Motor neuron (in vitro differentiated cells): ENCODE measurements at places on chromosomes 7 and 10. TPM values are rescaled to one million over a fixed set of nuclear protein-coding genes. Genes with fewer than 3 reads are reported as not detected.

DNA sequence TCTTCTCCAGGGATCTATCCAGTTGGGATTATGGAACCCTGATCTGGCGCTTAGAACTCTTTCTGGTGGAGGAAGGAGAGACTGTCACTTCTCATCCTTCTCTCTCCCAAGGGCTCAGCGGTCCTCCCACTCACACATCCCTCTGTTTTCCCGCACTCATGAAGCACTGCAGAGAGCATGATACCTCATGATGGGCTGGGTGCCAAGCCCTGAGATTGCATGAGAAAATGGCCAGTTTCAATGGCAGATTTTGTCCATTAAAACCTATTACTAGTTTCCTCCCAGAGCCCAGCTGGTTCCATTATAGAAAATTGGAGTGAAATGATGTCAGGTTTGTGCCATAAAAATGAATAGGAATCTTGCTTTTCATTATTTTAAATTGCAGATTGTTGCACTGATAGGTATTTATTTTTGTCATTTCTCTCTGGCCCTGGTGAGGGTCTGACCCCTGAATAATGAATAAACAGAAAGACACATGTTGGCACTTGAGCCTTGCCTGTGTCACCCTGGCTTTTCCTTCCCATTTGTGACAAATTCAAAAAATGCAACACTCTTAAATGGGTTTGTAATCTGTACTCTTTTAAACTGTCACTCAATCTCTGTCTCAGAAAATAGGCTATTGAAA, 1151.1 kb downstream of the TYW1 start:
- ATAC-seq, result no peak

DNA sequence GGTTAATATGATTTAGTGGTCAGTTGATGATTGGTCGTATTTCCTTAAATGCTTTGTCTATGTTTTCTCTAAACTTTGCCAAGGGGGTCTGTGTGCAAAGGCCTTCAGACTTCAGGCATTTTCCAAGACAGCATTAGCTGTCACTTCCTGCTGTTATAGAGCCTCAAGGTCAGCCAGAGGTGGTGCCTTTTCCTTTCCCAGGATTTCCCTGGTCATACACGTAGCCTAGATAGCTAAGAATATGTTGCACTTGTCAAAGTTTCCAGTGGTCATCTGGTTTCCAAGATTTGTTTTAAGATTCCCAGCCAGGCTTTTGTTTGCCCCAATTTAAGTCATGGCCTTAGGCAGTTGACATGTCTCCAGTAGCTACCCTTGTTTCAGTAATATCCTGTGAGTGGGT, 133.2 kb upstream of the IGFBP3 start:
- ATAC-seq, result no peak

DNA sequence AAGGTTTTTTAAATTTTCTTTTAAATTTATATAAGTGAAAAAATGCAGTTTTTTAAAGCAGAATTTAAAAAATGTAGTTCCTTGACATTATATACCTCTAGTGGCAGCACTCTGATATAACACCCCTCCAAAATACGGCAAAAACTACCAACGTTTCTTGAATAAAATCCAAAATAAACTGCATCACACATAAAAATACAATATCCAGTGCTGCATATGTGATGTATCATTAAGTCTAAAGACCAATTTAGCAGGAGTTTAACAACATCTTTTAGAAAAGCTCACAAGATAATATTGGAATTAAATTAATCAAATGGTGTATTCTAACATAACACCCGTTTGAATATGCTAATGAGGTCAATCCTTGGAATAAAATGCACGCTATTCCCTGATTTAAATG, 1.4 kb downstream of the TCERG1L start:
- peak; percentile 39 for ATAC-seq

GRCh38 chr7:155660758-155661093, 16.3 kb downstream of the RBM33 start:
- no peak for ATAC-seq

DNA sequence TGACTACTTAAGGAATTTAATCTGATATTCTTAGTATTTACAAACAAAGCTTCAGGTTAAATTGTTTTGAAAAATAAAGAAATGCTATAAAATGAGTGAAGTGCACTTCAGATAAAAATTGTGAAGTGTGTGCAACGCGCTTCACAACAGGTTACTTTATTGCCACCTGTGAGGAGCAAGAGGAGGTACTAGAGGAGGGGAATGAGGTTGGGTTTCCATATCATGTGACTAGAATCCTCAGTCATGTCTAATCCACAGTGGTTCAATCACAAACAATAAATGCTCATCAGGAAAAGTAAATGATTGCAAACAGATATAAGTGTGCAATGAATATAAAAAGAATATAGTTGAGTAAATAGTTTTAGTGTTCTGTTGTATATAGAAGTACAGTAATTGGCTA, 34.5 kb upstream of the CD36 start:
- no peak for ATAC-seq

DNA sequence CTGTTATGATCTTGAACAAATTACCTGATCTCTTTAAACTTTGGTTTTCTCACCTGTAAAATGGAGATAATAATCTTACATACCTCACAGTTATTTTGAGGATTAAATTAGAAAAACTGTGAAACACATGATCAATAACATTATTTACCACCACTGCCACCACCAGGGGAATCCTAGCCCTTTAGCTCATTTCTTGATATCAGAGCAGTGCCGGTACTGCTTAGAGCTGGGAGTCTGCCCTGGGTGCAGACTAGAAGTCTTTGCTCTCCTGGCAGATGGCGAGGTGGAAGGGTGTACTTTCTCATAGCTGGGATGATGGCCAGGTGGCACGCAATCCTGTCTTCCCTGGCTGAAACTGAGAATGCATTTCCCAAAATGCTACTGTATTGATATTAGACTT, 12.7 kb upstream of the EFCAB10 start:
- no peak for ATAC-seq

DNA sequence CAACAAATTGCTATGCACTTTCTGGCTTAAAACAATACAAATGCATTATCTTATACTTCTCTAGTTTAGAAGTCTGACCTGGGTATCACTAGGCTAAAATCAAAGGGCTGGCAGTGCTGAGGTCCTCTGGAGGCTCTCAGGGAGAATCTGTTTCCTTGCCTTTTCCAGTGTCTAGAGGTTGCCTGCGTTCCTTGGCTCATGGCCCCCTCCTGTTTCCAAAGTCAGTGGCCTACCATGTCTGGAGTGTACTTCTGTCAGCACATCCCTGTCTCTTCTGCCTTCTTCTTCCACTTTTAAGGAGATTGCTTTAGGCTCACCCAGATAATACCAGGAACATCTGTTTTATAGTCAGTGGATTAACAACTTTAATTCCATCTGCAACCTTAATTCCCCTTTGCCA, 52.4 kb downstream of the CCNY start:
- no peak for ATAC-seq

DNA sequence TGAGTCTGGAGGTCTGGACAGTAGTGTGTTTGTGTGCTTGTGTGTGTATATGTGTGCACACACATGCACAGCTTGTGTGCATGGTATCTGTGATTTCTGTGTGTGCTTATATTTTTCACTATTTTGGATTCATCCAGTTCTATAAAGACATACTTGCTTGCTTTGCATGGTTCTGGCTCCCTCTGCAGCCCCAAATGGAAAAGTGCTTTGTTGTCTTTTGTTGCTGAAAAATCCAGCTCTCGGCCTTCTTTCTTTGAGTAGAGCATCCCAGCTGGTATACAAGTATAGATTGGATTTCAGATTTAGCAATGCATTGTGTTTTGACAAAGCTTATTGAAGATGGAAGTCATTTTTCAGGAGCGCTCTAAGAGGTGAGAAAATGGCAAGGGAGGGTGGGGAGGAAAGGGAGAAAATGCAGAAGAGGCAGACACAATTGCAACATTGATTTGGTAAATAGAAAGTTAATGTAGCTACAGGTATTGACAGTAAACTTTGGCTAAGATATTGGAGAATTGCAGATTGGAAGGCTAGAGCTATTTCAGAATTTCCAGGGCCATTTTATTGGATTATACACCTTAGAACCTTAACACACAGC, 333.9 kb downstream of the AUTS2 start:
- peak; percentile 71 for ATAC-seq

- no peak for ATAC-seq
Measured at GRCh38 chr7:73354821-73355220, 26.9 kb downstream of the FKBP6 start.

The RBM17 gene
- 117 and 128 TPM in 2 replicates for total RNA-seq

The CLRN3 gene
- total RNA-seq, result not detected in 2 replicates

The TUBB8 gene
- 2.8 and 3.0 TPM in 2 replicates for total RNA-seq

DNA sequence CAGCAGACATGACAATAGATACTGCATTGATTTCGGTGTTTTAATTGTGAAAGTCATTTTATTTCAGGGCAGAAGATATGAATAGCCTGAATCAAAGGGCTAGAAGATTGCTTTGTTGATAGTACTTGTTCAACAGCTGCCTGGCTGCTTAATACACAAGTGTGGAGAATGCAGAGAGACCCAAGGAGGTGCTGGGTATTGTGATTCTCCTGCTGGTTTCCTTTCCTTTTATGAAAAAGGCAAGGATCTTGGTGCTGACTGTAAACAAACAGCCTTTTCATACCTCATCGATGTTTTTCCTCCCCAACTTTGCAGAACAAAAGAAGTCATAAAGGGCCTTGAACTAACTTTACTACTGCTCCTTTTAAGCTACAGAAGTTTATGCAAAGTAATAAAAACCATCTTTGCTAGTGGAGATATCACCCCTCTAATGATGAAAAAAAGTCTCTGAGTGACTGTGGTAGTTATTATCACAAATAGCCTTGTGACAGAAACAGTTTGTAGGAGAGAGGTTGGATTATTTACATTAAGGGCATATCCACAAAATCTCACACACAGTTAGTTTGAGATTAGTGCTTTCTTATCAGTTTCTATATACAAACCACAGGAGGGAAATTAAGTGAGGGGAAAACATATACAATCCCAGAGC, 800.0 kb downstream of the LRMDA start:
- peak; percentile 69 for ATAC-seq

GRCh38 chr7:27478084-27478483, 184.6 kb downstream of the HIBADH start:
- ATAC-seq, result no peak

DNA sequence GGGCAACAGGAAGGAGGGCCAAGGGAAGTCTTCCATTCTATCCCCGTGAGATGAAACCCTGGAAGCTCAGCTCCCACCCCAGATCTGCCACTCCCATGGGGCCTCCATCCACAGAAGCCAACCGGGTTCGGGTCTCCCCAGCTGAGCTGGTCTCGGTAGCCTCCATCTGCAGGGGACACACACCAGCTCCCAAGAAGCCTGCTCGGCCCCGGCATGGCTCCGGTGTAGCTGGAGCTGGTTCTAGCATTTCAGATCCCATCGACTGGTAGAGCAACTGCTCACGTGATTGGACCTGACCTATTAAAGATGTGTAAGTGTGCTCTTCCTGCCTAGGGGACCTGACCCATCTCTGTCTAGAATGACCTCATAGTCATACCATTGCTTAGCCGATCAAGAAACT, 138.0 kb downstream of the PRKAG2 start:
- no peak for ATAC-seq

- ATAC-seq, result no peak
Measured at GRCh38 chr7:17545348-17545747, 246.9 kb downstream of the AHR start.

DNA sequence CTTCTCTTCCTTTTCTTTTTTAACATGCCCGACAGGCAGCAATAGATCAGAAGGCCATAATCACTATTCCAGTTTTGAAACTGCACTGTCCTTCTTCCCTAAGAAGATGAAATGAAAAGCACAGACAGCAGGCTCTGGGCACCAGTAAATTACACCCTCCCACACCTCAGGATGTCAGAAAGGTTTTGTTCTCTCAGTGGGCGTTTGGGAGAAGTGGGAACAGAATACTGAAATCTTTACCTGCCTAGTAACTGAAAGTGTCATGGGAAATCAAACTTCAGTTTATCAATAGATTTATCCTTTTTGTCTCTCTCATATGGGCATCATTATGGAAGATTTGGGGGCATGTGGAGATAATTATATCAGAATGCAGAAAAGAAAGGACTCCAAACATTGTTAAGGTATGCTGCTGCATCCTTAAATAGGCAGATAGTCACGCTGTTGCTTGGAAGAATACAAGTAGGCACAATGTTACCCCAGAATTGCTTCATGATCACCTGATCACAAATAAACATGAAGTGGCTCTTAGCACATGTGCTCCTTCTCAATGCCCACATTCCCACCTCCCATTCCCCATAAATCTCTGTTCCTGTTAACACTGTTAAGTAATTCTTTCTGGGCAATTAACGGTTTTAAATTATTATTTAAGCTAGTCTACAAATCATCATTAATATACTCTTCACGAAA, 113.3 kb downstream of the DOCK4 start:
- no peak for ATAC-seq

DNA sequence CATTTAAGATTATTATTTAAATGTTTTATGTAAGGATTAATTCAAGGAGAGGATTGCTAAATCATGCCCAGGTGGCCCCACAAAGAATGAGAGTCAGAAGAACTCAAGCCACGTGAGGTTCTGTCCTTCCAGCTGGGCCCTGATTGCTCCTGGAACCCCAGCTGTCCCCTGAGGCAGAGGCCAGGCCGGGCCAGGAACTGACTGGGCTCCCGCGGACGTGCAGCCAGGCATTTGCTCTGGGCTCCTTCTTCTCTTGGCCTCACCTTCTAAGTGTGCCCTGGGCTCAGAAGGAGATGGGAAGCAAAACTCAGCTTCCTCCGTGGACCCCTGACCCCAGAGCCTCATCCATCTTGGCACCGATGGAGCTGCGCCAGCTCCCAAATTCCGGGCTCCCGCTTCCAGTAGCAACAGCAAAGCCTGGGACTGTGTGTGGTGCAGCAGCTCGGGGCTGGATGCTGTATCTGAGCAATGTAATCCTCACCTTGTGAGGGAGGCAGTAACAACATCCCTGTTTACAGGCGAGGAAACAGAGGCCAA, 250.6 kb upstream of the PPP2R2D start:
- no peak for ATAC-seq

The OR2A42 gene
- 0.44 and 0.52 TPM in 2 replicates for total RNA-seq

The COL26A1 gene
- total RNA-seq, result 0.45 and 0.87 TPM in 2 replicates

DNA sequence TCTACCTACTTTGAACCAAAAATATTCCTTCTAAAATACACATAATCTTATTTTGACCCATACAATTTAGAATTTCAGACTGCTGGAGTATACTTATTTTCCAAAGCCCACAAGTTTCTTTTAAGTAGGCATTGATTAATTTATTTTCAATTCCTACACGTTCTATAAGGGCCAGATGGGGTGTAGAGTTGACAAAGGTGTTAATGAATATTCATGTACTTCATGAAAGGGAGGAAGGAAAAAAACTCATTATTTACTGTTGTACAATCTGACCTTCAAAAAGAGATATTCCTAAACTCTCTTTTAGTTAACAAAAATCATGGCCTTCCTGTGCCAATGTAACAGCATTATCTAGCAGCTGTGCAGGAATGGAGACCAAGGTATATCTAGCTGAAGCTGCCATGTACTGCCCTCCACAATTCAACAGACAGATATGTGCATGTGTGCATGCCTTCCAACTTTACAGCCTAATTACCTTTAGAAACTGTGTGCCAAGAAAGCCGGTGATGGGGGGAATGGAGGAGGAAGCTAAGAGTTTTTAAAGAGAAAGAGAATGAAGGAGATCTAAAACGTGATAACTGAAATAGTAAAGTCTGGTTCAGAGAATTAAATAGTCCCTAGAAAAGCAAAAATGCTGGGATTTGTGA, 108.9 kb downstream of the UPF2 start:
- no peak for ATAC-seq

GRCh38 chr7:130943981-130944380, 210.0 kb upstream of the KLF14 start:
- no peak for ATAC-seq

GRCh38 chr7:27842094-27842692, 102.2 kb downstream of the TAX1BP1 start:
- ATAC-seq, result peak; percentile 50

The TMEM229A gene
- 0.57 and 0.97 TPM in 2 replicates for total RNA-seq

GRCh38 chr10:114626841-114627240, 31.2 kb downstream of the ABLIM1 start:
- no peak for ATAC-seq
